ENCODE measurements at places on chromosomes 5 and 9.

- no peak for DNase-seq
Measured at GRCh38 chr5:96439477-96440184, 6.6 kb upstream of the PCSK1 start.

GRCh38 chr9:98760231-98760630, 36.1 kb downstream of the ANKS6 start:
- no peak for DNase-seq

GRCh38 chr5:124948754-124949275, 202.4 kb upstream of the ZNF608 start:
- DNase-seq: no peak

GRCh38 chr5:40481241-40481640, 198.5 kb upstream of the PTGER4 start:
- no peak for DNase-seq

GRCh38 chr5:136769900-136770684, 404.7 kb upstream of the TRPC7 start:
- DNase-seq: peak; percentile 59

DNA sequence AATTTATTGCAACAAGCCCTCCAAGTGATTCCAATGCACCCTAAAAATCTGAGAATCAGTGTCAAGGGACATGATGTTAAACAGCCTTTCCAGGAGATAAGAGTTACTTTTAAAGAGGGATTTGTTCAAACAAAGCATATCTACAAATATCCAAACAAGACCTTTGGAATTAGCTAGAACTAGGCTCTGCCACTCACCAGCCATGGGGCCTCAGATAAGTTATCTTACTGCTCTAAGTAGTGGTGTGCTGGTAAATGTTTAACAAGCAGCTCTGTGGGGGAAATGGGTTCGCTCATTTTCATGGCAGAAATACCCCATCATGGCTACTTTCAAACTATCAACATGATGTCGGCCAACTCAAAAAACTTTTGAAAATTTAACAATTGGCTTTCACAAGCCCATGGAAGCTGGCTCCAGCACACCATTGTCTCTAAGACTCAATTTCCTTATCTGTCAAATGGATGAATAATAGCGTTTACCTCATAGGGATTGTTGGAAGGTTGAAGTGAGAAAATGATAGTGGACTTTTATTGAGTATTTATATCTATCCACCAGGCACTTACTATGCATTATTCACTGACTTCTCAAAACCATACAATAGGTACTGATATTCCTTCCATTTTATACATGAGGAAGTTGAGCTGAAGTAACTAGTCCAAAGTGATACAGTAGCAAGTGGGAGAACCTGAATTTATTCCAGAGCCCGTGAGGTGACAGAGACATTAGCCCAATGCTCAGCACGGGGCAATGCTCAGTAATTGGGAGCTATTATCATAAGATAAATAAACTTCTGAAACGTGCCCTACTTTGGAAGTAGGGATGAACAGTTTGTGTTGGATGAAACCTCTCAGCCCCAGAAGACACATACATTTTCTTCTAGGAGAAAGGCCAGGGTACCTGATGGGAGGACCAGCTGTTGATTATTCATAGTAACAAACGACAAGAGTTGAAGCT, 43.2 kb downstream of the SH3RF2 start:
- DNase-seq: no peak

GRCh38 chr9:95017661-95018060, 291.2 kb downstream of the AOPEP start:
- DNase-seq: no peak

DNA sequence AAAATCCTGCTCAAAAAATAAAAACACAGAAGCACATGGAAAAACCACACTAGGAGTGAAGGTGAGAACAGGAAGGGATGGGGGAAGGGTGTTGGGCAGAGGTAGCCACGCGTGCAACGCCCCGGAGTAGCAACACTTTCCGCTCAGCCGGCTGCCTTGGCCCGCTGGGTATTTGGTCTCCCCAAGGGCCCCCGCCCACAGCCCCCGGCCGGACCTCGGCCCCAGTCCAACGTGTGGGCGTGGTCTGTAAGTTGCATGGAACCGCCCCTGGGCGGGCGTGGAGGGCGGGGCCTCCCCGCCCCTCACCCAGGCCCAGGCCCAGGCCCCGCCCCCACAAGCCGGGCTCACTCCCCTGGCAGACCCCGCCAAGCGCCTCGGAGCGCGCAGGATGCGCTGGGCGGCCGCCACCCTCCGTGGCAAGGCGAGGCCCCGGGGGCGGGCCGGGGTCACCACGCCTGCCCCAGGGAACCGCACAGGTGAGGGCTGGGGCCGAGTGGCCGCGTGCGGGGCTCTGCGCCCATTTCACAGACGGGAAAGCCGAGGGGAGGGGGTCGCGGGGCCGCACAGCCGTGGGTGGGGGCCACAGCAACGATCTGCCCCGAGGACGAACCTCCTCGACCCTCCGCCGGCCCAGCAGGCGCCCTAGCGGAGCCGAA, at the start of gene SUSD3:
SUSD3 (plus strand) TSS at position 347 of the 656 bp plus-strand sequence; CDS start at position 389, 42 bp downstream.
- no peak for DNase-seq

- no peak for DNase-seq
Measured at GRCh38 chr5:33531824-33532223, 91.1 kb downstream of the TARS1 start.

GRCh38 chr9:107738789-107739188, 249.2 kb upstream of the KLF4 start:
- no peak for DNase-seq

GRCh38 chr5:116663081-116663480, 88.5 kb upstream of the SEMA6A start:
- no peak for DNase-seq

DNA sequence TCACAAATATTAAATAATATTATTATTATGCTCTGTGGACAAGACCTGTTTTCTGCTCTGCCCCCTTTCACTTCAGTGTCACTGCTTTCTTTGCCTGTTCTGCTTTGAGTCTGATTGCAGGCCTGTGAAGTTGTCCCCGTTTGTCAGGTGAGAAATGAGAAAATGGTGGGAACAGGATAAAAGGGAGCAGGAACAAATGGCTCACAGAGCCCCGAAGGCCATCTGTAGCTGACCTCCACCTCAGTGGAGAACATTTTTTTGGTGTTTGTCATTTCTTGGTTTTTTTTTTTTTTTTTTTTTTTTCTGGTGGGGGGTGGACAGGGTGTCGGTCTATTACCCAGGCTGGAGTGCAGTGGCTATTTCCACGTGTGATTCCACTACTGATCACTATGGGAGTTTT, 13.2 kb upstream of the S100Z start:
- DNase-seq: no peak

- no peak for DNase-seq
Measured at GRCh38 chr5:61431923-61432620, 100.0 kb downstream of the ZSWIM6 start.

DNA sequence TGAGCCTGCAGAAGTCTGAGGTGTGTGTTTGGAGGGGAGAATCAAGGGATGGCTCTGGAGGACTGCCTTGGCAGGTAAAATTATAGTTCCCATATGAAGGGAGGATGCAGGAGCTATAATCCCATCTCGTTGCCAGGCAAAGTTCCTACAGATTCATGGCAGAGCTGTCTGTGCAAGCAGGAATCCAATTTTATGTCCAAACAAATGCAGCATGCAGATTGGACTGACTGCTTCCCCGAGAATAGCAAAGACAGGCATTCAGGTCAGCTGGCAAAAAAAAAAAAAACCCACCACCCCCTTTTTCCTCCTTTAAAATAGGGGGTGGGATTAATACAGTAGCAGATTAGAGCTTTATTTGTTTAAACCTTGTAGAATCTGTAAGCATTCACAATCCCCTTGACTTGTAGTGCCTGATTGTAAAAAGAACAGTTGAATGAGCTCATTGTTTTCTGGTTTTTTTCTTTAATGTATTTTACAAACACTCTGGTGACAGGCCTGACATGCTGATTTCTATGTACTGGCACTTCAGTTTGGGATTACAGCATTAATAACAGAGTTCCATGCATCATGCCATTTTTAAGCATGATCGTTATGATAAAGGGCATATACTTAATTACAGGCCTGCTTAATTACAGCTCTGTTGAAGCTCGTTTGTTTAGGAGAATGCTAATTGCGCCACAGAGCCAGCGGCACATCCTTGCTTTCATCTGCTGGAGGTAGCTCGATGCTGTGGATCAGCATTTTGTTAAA, 141.4 kb upstream of the LMX1B start:
- DNase-seq: no peak

DNA sequence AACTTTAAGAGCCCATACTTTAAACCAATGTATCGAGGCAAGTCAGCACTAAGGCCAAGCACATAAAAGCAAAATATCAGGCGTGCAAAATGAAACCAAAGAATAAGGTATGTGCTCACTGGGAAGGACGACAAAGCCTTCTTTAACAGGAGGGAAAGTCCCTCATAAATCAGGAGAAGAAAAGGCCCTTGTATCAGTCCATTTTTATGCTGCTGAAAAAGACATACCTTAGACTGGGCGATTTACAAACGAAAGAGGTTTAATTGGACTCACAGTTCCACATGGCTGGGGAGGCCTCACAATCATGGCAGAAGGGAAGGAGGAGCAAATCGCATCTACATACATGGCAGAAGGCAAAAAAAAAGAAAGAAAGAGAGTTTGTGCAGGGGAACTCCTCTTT, 68.9 kb downstream of the UBE2QL1 start:
- no peak for DNase-seq

GRCh38 chr5:124783794-124784193, 37.4 kb upstream of the ZNF608 start:
- no peak for DNase-seq

DNA sequence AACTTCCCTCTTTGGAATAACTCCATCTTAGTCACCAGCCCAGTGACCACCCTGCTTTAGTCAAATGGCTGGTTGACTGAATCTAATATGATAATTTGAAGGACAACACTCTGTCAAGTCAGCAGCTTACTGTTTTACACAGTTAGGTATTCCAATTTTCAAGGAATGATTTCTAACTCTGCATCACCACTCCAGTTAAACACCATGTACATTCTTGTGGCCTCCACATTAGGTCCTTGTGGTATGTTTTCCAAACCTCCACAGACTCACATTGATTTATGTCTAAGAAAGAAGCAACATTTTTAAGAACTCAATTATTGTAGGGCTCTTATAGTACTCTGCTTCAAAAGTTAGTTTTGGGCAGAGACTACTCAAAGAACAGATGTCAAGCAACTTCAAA, 110.7 kb downstream of the TLE1 start:
- DNase-seq: peak; percentile 84

- no peak for DNase-seq
Measured at GRCh38 chr5:172167895-172168294, 20.1 kb downstream of the STK10 start.

DNA sequence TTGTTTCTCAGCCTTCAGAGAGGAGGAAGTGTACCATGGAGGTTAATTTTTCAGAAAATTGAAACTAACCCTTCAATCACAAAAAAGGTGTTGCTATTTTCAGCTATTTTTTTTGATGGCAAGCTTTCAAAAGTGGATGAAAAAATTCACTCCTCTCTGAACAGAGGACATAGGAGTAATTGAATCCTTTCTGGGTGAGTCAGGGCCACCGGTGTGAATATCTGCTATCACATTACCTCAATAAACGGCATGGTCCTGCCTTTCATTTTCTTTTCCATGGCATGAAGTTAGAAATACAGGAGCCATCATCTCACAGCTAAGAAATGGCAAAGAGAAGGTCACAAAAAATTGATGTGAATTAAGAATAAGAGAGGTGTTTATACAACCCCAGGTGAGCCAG, 90.2 kb upstream of the CCDC112 start:
- DNase-seq: no peak

GRCh38 chr5:57259704-57260103, 85.8 kb downstream of the GPBP1 start:
- DNase-seq: no peak

DNA sequence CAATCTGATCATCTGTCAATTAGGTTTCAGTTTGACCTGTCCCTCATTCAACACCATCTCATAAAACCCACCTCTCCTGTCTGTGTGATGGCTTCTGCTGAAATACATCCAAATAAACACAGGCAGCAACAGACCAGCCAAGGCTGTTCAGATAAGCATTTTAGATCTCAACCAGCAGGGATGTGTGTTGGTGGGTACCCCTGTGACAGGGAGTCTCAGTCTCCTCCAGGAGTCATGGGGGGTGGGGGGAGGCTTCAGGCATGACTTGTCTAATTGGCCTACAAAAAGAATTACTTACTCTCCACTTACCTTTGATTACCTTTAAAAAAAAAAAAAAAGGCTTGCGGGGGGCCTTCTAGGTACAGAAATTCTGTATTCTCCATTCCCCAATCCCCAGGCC, 65.9 kb downstream of the ROR2 start:
- DNase-seq: no peak

DNA sequence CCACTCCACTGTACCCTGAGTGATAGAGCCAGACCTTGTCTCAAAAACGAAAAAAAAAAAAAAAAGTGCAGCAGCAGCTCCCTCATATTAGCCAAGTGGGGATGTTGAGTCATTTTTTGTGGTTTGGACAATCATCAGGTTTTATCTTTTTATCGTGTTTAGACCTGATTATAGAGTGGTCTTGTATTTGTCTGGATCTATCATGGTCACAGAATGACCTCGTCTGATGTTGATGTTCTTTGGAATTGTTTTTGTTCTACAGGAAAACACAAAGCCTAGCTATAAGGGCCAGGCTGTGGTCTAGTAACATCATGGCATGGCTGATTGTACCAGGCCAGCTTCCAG, 1.6 kb upstream of the FBXW11 start:
- peak; percentile 66 for DNase-seq

GRCh38 chr9:99026956-99027298, 78.0 kb upstream of the TGFBR1 start:
- no peak for DNase-seq

DNA sequence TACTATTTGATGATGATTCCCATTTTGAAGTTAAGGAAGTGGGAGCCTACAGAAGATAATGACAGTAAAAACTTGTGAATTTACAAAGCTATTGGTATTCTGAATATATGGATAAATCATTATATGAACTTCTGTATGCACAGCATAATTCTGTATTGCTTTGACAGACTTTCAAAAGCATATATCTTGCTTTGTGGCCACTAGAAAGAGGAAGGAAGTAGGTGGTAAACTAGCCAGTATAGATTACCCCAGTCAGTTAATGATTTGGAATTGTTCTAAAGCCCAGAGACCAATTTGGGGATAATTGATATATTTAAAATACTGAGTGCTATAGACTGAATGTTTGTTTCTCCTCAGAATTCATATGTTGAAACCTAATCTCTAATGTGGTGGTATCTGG, 53.0 kb downstream of the NR2F1 start:
- no peak for DNase-seq

DNA sequence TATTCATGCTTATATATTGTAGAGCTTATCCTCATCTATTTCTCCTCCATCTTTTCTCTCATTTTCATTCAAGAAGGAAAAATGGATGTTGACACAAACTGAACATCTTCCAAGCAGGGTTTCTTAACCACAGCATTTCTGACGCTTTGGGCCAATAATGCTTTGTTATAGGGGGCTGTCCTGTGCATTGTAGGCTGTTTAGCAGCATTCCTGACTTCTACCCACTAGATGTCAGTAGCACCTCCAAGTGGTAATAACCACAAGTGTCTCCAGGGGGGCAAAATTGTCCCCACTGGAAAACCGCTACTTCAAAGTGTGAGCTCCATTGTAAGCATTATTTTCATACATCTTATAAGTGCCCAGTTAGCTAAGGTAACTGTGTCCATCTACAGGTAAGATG, 2.6 kb upstream of the TXNDC8 start:
- no peak for DNase-seq

GRCh38 chr5:142531977-142532780, 153.7 kb downstream of the FGF1 start:
- DNase-seq: no peak
